ENCODE measurements at places on chromosomes 12 and 14.

DNA sequence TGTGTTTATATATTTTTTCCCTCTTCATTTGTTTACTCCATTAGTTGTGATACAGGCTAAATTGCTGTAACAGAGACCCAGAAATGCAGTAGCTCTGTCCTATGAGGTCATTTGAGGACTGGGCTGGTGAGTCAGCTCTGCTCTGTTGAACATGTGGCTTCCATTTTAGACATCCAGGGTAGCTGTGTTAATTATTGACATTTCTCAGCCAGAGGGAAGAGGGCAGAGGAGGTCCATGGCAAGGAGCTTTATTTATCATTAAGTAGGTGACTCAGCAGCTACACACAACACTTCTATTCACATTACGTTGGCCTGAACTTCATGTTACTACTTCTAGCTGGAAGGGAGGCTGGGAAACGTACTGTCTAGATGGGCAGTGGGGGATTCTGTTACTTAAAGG lies 85.4 kb downstream of the PTCSC3 start:
- no peak for DNase-seq

DNA sequence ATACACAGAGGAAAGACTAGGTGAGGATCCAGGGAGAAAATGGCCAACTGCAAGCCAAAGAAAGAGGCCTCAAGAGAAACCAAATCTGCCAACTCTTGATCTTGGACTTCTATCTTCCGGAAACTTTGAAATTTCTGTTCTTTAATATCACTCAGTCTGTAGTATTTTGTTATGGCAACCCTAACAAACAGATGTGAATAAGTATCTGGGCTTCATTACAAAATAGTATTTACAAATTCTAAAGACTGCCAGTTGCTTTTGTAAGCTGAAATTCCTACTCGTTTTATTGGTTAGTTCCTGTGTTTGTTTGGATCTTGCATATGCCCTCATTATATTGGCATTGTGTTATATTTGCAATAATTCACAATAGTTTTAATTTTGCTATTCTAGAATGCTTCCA lies 143.2 kb upstream of the USP15 start:
- DNase-seq, result no peak

- DNase-seq, result no peak
These were observed 14.9 kb downstream of the STXBP6 start for GRCh38 chr14:25034803-25035681.

GRCh38 chr14:90034835-90035525 lies 26.8 kb upstream of the KCNK13 start:
- DNase-seq, result no peak

- DNase-seq, result no peak
These were observed 27.2 kb upstream of the GPR132 start for GRCh38 chr14:105092171-105093037.

DNA sequence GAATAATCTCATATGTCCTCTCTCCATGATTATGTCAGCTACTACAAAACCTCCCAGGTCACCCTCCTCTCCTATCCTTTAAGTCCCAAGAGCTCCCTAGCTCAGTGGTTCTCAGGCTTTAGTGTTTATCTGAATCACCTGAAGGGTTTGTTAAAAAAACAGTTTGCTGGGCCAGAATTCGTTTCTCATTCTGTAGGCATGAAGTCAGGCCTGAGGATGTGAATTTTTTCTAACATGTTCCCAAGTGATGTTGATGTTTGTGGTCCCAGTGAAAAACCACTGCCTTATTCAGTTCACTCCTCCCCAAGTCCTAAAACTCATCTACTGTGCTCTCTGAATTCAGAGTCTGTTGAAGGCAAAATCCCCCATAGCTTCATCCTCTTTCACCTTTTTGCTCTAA lies 241.4 kb downstream of the ETNK1 start:
- no peak for DNase-seq

DNA sequence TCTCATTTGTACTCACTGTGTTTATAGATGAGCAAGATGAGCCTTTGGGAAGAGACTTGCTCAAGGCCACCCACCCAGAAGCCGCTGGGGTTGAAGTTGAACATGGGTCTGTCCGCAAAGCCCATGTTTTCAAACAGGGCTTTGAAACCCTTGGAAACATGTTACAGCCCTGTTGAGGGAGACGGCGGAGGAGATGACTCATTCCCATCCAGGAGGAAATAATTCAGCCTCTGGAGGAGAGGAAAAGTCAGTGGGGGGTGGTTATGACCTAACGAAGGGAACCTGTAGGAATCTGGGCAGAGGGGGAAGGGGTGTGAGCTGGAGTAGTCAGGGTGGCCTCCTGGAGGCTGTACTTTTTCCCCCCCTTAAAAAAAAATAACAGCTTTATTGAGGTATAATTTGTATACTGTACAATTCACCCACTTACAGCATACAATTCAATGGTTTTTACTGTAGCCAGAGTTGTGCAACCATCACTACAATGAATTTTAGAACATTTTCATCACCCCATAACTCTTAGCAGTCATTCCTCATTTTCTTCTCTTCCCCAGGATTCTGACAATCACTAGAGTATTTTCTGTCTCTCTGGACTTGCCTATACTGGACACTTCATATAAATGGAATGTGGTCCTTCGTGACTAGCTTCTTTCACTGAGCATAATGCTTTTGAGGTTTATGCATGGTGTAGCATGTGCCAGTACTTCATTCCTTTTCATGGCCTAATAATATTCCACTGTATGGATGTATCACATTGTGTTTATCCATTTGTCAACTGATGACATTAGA lies 1.9 kb upstream of the RIN3 start:
- DNase-seq, result no peak

- DNase-seq, result no peak
These were observed 114.4 kb upstream of the OVCH1 start for GRCh38 chr12:29611906-29612305.

DNA sequence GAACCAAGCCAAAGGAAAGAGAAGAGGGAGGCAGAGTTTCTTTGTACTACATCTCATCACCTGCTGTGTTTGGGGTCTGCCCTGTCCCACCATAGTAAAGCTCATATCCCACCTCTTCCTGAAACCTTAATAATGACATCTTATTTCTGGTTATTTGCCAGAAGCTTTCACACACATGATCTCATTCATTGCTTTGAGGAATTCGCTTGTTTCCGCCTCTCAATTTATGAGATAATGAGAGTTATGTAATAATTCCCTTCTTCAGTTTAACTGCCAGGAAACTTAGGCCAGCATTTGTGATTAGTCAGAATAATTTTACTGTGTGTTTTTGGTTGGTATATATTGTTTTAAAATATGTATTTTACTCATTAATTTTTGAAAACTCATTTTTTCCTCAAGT lies 205.2 kb downstream of the CACNA1C start:
- DNase-seq, result peak; percentile 58

DNA sequence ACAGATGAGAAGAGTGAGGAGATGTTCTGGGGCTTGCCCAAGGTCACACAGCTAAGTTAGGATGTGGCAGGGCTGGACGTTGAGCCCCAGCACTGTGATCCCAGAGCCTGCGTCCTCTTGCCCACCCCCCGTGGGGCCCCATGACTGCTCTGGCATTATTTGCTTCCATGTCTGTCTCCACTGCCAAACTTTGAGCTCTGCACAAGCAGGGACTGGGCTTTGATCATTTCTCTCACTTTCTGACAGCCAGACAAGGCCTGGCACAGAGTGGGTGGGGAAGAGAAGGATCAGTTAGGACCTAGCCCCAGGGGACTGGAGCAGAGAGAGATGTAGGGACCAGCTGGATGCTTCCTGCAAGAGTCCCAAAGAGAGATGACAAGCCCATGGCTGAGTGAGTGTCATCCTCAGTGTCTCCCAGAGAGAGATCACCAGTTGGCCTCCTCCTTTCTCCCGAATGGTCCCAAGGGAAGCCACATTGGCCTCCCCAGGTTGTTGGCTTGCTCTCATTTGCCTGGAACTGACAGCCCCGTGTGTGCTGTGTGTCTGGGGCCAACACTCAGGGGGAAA lies 126.7 kb upstream of the PWP1 start:
- DNase-seq, result no peak

DNA sequence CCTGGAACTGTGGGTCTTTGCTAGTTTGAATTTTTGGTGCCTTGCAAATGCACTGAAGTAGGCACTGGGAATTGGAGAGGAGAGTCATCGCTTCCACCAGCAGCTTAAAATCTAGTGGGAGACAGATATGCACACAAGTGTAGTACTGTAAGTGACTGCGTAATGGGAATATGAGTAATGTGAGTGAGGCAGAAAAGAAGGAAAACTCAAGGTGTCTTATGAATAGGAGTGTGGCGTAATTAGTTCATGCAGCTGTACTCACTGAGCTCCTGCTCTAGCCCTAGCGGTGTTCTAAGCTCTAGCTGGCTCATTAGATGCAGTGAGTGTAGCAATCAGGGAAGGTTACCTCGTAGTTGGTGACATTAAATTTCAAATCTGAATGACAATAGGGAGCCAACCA lies 2.8 kb downstream of the TCP11L2 start:
- DNase-seq, result no peak

DNA sequence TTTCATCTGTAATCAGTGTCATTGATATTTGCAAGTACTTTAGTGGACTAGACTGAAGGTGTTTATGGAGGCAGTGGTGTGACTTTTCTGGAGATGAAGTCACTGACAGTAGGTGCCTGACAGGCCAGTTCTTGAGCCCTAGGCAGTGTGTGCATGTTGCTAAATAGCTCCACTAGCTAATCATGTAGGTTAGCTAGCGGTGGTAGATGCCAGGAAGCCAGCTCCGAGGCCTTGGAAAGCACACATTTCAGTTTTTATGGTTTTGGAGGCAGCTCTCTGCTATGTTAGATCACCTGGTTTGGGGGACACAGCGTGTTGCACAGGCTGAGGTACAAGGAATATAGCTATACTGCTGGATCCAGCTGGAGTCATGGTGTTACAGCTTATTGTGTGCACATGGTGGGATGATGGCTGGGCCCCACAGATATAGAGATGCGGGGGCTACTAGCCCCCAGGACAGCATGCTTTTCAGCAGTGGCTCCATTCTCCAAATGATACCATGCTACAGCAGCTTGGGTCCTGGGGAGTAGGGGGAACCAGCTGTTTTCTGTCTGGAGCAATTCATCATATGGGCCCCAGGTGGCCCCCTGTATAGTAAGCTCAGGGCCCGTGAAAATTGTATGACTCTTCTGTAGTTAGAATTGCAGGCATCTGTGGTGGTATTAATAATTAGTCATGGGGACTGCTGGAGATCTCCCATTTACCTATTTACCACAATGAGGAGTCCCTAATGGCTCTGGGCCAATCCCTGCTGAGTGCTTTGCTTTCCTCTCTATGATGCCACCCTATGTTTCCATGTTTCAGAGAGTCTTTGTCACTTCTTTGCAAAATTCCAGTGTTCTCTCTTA lies 367.2 kb upstream of the LMO3 start:
- DNase-seq, result no peak

DNA sequence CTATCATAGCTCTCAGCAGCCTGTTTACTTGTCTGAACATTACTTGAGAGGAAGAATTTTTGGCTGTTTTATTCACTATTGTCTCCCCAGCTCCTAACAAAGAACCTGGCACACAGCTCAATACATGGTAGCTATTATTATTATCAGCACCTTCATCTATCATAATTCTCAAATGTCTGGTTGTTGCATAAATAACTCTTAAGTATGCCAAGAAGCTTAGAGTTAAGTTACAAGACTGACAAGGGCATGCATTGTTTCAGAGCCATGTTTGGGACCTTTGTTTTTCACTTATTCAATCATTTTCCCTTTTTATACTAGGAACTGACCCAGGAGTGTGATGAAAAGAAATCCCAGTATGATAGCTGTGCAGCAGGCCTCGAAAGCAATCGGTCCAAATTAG lies 77.5 kb upstream of the ATP2A2 start:
- DNase-seq, result no peak

DNA sequence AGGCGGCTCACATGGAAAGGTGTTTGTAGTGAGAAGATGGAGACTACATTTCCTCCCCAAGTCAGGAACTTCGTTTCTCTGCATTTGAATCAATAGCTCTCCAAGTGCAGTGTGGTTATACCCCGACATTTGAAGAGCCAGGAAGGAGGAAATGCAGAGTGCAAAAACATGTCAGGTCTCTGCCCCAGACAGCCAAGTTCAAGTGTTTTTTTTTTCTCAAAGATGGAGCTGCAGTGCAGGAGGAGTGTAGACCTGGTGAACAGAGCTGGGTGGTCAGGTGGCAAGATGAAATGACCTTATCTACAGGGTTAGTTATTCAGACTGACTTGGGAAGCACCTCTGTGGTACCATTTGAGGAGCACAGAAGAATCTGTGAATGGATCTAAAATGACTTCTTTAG lies 21.3 kb downstream of the MLXIP start:
- no peak for DNase-seq

GRCh38 chr14:69615496-69616407 lies 4.4 kb downstream of the SUSD6 start:
- DNase-seq, result peak; percentile 29

DNA sequence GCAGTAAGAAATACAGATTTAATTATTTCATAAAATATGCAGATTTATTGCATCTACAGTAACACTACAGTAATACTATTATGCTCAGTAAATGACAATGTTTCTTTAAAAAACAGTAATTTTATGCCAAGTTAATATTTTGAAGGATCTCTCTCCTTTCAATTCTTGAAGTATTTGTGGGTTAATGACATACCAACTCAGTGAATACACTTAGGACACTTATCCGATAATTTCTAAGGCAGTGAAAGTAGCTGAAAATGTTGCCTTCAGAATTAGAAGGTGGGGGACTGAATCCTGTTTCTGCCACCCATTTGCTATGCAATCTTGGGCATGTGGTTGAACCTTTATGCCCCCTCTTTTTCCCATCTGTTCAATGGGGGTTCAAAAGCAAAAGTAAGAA lies 24.8 kb upstream of the IFNG-AS1 start:
- DNase-seq, result no peak

DNA sequence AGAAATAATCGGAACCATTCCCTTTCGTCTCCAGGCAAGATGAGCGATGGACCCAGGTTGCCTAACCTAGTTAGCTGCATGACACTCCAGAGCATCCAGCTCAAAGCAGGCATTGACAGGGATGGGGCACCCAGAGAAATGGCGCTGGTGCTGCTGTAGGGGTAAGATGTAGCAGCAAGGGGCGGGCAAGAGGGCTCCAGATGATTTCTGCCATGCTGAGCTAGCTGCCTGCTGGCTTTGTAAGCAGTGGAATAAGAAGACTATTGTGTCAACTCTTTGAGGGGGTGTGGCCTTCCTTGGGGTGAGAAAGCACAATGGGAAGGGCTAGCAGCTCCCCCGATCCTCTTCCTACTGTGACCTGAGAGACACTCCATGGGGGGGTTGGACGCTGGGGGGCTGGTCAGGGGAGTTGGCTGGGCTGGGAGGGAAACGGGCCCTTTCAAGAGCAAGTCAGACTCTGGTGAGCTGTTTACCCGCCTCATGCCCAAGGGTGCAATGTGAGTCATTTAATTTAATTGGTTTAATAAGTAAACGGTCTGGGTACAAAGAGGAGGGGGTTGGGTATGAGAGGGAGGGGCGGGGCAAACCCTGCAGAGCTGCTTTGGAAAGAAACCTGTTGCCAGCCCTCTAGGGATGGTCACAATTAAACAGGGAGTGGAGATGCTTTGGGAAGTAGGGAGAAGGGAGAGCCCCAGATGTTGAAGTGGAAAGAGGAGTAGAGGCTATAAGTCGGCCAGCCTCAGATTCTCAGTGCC lies 50.5 kb downstream of the B4GALNT3 start:
- no peak for DNase-seq
